ENCODE measurements at places on chromosomes 3 and 15.

DNA sequence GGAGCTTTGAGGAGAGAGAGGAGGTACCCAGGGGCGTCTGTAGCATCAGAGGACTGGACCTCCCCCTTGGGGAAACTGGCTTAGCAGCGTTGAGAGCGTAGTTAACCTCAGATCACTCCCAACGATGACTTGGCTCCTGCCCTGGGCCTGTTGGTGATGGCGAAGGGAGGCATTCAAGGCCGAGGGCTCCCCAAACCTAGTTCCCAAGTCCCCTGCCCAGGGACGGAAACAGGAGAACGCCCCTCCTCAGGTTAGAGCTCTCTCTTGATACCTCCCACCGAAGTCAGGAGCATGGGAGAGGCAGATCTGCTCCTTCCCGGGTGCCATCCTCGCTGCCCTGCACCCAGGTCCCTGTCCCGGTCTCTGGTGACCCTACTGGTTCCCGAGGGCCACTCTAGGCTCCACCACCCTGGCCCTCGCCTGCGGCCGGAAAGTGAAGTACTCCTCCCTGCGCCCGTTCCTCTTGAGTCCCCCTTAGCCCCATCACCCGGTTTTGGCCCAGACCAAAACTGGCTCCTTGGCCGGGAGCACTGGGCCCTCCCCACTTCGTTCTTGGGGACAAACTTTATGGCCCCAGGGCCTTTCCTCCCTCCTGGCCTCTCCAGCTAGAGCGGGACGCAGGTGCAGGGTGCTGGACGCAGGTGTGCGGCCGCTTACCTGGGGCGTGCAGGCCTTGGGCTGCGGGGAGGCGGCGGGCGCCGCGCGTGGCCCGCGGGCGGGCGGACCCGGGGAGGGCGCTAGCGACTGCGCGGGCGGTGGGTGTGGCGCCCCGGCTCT lies 2.6 kb upstream of the SKOR1 start:
- H3K27ac ChIP-seq, result no peak overlapping the region
- no peak overlapping the region for H3K4me3 ChIP-seq
- DNase-seq, result no peak
- H3K27me3 ChIP-seq, result peaks cover 74% of the 10 kb centered on the region
- peaks cover 9% of the 10 kb centered on the region for H3K36me3 ChIP-seq

GRCh38 chr3:15861163-15861562 lies 63.4 kb upstream of the ANKRD28 start:
- H3K27ac ChIP-seq, result no peak overlapping the region
- H3K36me3 ChIP-seq, result peaks cover 7% of the 10 kb centered on the region
- peaks cover 2% of the 10 kb centered on the region for H3K27me3 ChIP-seq

DNA sequence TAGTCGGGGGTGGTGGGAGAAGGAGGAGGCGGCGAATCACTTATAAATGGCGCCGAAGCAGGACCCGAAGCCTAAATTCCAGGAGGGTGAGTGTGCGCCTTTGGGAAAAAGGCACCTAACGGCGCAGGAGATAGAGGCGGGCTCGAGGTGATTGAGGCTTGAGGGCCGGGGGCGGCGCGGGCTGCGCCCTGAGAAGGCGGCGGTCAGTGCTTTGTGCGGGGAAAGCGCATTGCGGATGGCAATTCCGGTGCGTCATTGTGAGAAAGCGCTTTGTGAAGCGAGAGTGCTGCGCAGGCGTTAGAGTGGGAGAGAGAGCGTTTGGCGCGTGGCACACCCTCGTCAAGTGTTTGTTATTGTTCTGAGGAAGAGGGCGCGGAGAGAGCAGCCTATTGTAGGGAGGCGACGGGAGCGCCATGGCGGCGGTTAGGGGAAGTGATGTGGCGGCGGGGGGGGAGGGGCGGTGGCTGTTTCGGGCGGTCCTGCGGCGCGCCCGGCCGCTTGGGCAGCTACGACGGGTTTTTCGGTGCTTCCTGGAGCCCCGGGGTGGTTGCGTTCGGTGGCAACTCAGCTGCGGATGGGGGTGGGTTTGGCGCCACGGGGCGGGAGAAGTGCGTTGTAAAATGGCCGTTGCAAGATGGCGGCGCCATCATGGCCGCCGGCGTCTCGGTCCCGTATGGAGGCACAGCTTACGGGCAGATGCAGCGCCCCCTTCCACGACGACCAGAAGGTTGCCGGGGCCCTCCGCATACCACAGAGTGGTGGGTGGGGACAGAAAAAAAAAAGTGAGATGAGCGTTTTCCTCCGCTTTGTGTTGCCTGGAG lies 492 bp downstream of the MORF4L1 start:
- H3K4me1 ChIP-seq, result peaks cover 38% of the 10 kb centered on the region
- H3K27ac ChIP-seq, result peak overlapping the region; percentile 100
- H3K36me3 ChIP-seq, result peaks cover 25% of the 10 kb centered on the region
- H3K27me3 ChIP-seq, result no peaks in the 10 kb centered on the region
- peak; percentile 92 for DNase-seq
- peak overlapping the region; percentile 96 for H3K4me3 ChIP-seq

DNA sequence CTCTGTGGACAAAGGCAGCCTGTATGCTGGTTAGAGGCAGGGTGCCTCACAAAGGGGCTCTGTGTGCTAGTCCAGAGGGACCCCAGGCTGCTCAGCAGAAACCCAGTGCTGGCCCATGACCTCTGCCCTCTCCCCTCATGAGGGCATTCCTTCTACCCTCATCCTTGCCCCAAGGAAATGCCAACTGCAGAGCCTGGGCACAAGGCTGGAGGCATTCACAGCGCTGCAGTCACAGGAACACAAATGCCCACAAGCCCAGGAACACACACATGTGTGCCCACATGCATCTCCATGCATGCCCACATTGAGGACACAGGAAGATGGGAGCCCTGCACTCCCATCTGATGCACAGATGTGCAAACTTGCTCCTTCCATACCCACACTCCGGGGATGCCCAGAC lies 3.8 kb downstream of the INKA1 start:
- H3K27ac ChIP-seq, result peak overlapping the region; percentile 77
- peaks cover 4% of the 10 kb centered on the region for H3K27me3 ChIP-seq
- peak overlapping the region; percentile 38 for H3K4me3 ChIP-seq
- no peak for DNase-seq
- peaks cover 70% of the 10 kb centered on the region for H3K4me1 ChIP-seq
- peaks cover 44% of the 10 kb centered on the region for H3K36me3 ChIP-seq

DNA sequence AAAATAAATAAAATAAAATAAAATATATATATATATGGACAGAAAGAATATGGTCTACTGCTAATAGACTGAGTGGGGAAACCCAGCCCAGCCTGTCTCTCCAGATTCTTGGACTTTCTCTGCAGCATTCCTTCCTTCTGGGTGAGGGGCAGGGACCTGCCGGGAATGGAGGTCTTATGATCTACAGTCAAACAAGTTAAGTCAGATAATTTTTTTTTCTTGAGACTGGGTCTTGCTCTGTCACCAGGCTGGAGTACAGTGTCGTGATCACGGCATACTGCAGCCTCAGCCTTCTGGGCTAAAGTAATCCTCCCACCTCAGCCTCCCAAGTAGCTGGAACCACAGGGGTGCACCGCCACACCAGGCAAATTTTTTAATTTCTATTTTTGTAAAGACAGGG lies 33.5 kb upstream of the ZNF774 start:
- no peak for DNase-seq
- no peak overlapping the region for H3K4me3 ChIP-seq
- H3K36me3 ChIP-seq, result no peaks in the 10 kb centered on the region
- peaks cover 6% of the 10 kb centered on the region for H3K27me3 ChIP-seq
- H3K4me1 ChIP-seq, result peaks cover 7% of the 10 kb centered on the region

DNA sequence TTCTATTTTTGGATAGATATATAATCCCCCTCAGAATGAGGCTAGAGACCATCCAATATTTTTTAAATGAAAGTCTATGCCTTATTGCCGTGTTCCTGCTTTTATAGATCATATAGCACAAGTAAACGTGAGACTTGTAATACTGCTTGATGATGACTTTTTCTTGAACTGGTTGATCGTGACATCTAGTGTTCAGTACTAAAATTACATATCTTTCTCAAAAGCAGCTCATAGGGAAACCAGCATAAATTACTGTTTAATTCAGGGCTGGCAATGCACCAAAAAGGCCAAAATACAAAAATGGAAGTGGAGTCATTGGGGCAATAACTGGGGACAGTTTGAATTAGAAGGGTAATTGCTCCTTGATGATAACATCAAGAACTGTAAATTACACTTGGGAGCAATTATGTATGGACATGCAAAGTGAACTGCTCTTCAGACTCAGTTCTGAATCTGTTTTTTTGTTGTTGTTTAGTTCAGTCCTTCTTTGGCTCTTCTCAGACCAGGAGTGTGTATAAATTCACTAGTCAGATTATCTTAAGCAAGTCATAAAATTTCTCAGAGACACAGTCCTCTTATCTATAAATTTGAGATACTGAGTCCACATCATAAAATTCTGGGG lies 325.3 kb downstream of the THSD4 start:
- H3K4me1 ChIP-seq, result no peaks in the 10 kb centered on the region
- no peak overlapping the region for H3K4me3 ChIP-seq
- H3K27me3 ChIP-seq, result peaks cover 8% of the 10 kb centered on the region
- no peak overlapping the region for H3K27ac ChIP-seq

DNA sequence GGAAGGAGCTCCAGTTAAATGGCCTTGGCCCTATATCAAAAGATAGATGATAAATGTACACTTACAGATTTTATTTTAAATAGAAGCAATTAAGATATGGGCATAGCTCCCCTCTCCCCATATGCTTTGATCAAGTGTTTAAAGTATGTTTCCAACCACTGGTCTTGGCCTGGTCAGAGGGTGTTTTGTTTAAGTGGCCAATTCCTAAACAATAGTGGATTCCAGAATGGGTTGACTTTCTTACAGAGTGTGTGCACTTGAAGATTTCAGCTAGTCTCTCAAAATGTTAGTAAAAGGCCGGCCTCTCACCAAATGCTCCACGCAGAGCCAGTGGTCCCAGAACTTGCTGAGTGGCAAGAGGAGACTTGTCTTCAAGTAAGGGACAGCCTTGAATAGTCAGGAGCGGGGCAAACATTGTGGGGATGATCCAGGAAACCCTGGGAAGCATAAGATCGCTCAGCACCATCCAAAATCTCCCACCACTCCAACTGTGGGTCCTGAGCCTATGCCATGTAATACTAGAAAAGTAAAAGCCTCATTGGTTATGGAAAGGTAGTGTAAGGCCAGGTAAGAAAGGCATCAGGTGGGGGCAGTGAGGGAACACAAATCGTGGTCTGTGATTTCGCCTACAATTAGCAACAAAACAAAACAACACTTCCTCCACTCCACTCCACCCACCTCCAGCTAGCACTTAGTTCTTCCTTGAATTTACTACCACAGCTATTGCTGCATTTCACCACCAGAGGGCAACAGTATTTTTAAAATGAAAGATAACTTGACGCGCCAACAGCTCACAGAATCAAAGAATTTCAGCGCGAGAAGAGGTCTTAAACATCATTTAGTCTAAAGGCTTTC lies 4.8 kb downstream of the RARRES1 start:
- H3K36me3 ChIP-seq, result no peaks in the 10 kb centered on the region
- H3K4me3 ChIP-seq, result no peak overlapping the region
- DNase-seq, result peak; percentile 74
- peaks cover 22% of the 10 kb centered on the region for H3K4me1 ChIP-seq
- H3K27ac ChIP-seq, result no peak overlapping the region
- no peaks in the 10 kb centered on the region for H3K27me3 ChIP-seq

DNA sequence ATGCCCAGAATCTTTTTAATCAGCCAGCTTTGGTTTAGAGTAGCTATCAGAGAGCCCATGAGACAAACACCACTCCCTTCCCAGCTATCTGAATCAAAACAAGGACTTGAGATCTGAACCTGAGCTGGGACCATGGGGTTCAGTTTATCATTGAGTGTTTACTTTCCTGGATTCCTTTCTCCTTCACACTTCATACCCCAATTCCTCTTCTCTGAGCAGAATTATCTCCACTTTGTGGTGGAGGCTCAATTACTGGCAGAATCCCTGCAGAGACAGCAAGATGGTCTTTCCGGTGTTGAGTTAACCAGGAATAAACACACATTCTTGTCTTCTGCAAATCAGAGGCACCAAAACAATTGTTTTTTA lies 102.4 kb downstream of the RPL22L1 start:
- peaks cover 4% of the 10 kb centered on the region for H3K27me3 ChIP-seq
- no peak overlapping the region for H3K4me3 ChIP-seq
- H3K27ac ChIP-seq, result no peak overlapping the region
- no peak for DNase-seq
- no peaks in the 10 kb centered on the region for H3K36me3 ChIP-seq
- peaks cover 5% of the 10 kb centered on the region for H3K4me1 ChIP-seq

GRCh38 chr3:182182531-182182968 lies 470.8 kb downstream of the SOX2 start:
- no peaks in the 10 kb centered on the region for H3K36me3 ChIP-seq
- no peak for DNase-seq
- H3K27ac ChIP-seq, result no peak overlapping the region

DNA sequence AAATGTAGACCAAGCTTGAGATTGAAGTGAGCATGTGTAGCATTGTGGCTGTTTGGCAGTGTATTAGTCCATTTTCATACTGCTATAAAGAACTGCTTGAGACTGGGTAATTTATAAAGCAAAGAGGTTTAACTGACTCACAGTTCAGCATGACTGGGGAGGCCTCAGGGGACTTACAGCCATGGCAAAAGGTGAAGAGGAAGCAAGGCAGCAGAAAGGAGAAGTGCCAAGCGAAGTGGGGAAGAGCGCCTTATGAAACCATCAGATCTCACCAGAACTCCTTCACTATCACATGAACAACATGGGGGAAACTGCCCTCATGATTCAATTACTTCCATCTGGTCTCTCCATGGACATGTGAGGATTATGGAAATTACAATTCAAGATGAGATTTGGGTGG lies 8.6 kb upstream of the CERS3 start:
- H3K27me3 ChIP-seq, result no peaks in the 10 kb centered on the region
- H3K27ac ChIP-seq, result no peak overlapping the region
- H3K36me3 ChIP-seq, result no peaks in the 10 kb centered on the region
- H3K4me1 ChIP-seq, result peaks cover 3% of the 10 kb centered on the region
- no peak overlapping the region for H3K4me3 ChIP-seq

- H3K4me1 ChIP-seq, result peaks cover 12% of the 10 kb centered on the region
- H3K4me3 ChIP-seq, result no peak overlapping the region
Observed at GRCh38 chr3:99850608-99851007, 32.9 kb downstream of the CMSS1 start.
